ENCODE measurements at places on chromosomes 3 and 15.

DNA sequence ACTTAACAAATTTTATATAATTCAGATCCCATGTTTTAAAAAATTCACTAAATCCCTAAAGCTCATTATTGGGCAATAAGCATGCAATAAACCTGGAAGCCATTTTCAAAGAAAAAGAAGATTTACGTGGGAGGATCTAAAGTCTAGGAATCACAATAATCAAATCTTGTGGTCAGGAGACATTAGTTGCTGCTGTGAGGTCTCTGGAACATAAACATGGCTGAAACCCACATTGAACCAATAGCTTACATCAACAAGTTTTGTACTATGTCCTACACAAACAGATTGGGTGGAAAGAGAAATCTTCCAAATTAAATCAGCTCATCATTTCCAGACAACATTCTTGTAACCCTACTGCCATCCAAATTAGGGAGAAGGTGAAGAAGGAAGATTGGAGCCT, 121.9 kb upstream of the EPHA3 start:
- DNase-seq: no peak

- DNase-seq: no peak
These were observed 76.8 kb upstream of the LRIG1 start for GRCh38 chr3:66577426-66578203.

DNA sequence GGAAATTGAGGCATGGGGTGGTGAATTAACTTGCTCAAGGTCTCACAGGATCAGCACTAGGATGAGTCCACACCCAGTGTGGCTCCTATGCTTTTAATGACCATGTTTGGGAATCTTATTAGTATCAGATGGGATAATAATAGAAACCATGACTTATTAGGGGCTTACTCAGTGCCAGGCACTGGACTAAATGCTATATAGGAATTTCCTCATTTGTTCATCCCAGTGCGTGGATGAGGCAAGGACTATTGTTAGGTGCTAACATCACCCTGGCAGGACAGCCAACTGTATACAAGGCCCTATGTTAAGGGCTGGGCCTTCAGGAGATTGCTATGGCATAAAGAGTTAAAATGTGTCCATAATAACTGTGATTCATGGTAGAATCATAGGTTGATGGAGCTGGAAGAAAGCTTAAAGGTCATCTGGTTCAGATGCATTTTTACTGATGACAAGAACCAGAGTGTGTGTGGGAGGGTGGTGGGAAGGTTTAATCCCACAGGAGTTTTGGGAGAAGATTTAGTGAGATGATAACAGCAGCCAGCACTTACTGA, 4.7 kb upstream of the FEM1B start:
- no peak for DNase-seq

DNA sequence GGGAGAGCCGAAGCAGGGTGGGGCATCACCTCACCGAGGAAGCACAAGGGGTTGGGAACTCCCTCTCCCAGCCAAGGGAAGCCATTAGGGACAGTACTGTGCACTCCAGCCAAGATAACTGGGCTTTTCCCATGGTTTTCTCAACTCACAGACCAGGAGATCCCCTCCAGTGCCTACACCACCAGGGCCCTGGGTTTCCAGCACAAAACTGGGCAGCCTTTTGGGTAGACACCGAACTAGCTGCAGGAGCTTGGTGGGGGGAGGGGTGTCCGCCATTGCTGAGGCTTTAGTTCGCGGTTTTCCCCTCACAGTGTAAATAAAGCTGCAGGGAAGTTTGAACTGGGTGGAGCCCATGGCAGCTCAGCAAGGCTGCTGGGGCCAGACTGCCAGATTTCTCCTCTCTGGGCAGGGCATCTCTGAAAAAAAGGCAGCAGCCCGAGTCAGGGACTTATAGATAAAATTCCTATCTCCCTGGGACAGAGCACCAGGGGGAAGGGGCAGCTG, 129.6 kb upstream of the LMCD1 start:
- DNase-seq: no peak

- DNase-seq: no peak
These were observed 38.6 kb upstream of the CSPG4 start for GRCh38 chr15:75751116-75751875.

- no peak for DNase-seq
These were observed 20.2 kb upstream of the AHSG start for GRCh38 chr3:186592682-186593081.

GRCh38 chr3:67723863-67724262, 69.5 kb upstream of the SUCLG2 start:
- no peak for DNase-seq

GRCh38 chr3:105315815-105316214, 50.9 kb upstream of the ALCAM start:
- DNase-seq: no peak

GRCh38 chr3:196962930-196963630, 5.6 kb downstream of the PIGZ start:
- no peak for DNase-seq

DNA sequence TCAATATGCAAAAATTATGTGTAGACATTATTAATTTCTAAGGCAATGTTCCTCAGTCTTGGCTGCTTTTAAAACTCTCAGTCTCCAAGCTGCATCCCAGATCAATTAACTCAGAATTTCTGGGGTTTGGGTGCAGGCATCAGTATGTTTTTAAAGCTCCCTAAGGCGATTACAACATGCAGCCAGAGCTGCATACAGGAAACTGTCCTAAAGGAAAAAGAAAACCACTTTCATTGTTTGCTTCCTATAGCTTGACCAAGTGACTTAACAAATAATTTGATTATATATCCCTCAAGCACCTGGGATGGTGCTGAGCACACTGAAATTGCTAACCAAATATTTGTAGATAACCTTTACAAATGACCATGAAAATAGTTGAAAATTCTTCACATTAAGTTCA, 194.7 kb downstream of the DTWD1 start:
- no peak for DNase-seq

GRCh38 chr15:40506964-40507571, 36.3 kb downstream of the CHST14 start:
- peak; percentile 83 for DNase-seq

DNA sequence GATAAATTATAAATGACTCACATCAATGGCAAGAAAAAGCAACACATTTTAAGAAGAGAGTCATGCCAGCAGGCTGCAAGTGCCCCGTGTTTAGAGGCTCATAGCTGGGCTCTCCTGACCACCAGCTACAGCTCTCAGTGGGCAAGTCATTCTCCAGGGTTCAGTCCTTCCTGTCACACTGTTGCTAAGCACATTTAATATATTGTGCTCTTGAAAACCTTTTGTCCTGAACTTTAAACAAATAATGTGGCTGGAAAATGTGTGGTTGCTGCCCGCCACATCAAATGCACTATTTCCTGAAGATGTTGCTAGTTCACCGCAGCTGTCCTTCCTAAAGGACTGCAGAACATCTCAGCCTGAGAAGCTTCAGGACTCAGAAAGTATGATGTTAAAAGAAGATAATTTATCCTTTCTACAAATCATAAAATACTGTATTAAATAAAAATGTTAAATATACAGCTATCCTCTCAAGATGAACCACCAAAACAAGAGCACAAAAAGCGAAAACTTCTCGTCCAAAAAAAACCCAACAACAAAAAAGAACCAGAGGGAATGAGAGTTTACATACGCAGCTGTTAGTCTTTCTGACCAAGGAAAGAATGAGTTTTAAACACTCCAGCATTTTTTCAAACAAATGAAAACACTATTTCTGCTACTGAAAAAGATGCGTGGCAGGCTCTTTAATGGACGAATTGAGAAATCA, 951 bp downstream of the TARS3 start:
- DNase-seq: peak; percentile 59

DNA sequence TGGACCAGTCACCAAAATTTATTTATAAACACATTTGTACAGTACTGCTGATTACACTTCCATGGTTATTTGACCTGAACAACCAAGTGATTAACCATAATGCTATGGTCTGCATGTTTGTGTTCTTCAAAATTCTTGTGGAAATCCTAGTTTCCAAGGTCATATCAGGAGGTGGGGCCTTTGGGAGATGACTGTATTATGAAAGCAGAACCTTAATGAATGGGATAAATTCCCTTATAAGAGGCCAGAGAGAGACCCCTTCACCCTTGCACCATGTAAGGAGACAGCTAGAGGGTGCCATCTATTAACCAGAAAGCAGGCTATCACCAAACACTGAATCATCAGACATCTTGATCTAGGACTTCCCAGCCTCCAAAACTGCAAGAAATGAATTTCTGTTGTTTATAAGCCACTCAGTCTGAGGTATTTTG, 1.9 kb downstream of the SCAPER start:
- no peak for DNase-seq

DNA sequence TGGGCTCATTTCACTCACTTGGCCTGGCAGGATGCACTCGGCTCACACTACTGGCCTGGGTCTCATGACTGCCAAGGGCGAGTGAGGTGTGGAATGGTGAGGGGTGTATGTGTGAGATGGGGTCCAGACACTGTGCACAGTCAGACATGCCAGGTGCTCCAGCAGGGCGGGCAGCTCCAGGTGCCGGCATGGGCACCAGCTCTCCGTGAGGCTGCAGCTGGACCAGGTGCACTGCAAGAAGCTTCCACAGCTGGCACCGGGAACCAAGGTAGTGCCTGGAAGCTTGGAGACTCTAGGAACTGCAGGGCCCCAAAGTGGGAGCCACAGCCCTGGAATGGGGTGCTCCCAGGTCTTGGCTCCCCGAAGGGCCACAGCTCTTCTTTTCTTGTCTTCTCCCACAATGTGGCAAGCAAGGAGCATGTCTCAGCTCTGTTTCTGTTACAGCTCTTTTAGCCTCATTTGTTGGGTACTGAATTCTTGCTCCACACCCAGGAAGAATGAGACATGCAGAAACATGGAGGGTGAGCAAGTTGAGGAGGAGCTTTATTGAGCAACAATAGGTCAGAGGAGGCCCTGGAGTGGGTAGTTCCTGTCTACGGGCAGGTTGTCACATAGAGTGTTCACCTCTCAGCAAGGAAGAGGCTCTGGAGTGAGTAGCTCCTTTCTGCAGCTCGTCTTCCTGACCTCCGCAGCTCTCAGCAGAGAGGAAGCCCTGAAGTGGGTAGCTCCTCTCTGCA, 762.8 kb downstream of the CADM2 start:
- no peak for DNase-seq

GRCh38 chr3:6989608-6990291, 128.8 kb downstream of the GRM7 start:
- no peak for DNase-seq

DNA sequence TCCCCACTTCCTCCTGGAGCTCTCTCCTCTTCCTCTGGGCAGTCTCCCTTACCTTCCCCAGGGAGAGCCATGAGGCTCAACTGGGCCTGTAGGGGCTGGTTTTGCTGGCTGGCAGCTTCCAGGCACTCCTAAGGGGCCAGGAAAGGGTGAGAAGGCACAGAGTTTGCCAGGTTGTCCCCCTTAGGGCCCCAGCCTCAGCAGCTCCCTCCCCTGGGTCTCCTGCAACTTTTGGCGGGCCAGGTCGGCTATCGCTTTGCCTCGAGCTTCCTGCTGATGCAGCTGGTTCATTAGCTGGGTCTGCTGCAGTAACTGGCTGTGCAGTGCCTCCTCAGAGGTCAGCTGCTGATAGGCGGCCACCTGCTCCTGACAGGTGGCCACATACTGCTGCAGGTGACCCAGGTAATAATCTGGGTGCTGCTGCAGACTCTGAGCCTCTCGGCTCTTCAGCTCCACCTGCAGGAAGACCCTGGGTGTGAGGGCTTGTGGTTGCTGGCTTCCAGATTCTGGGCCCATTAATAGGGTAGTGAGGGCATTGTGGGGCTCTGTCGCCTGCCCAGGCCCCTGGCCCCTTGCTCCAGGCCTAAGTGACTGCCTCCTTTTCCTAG, 29.7 kb upstream of the OR4F6 start:
- DNase-seq: peak; percentile 46

DNA sequence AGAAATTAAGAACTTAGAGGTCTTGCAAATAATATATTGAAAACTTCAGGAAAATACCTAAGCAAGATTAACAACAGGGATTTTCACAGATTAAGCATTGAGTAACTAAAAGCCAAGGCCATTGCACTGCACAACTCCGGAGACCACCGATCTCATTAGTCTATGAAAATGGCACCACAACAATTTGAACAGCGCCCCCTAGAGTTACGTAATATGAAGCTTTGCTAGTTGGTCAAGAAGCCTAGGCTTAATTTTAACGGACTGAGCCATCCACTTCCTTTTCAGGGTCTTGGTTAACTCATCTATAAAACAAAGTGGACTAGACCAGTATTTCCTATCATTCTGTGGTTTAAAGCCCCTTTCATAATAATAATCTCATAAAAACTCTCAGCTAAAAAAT, 24.8 kb downstream of the TMEM212 start:
- no peak for DNase-seq

DNA sequence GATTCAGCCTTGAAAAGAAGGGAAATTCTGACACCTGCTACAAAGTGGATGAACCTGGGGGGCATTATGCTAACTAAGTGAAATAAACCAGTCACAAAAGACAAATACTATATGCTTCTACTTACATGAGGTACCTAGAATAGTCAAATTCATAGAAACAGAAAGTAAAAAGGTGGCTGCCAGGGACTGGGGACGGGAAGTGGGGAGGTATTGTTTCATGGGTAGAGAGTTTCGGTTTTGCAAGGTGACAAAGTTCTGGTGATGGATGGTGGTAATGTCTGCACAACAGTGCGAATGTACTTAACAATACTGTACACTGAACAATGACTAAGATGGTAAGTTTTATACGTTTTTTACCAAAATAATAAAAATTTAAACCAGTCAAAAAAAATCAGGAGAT, 4.8 kb downstream of the IDH2 start:
- DNase-seq: no peak

GRCh38 chr15:53625962-53626845, 133.3 kb downstream of the WDR72 start:
- DNase-seq: no peak

DNA sequence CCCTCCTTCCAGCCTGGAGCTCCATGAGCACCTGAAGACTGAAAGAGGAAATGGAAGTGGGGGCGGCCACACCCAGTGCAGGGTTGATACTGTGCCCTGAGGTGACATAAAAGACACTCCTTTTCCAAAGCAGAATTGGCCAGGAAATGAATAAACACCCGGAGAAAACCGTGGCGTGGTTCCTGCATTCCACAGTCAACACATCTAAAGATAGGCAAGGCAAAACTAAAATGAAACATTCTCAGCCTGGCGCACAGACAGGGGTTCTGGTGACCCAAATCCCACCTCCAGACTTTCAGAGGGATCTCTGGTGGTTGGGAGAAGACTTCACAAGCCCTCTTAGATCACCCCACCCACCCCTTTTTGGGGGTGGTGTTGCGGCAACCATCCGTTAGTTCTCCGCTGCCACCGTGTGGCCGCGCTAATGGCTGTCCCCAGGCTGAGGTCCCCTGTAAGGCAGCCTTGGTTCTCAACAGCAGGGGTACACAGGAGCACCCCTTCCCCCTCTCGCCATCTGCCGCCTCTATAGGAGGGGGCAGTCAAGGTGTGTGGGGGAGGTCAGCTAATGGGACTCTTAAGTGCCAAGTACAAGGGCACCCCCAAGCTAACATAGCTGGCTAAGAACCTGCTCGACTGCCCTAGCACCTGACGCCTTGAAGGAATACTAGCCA, 2.5 kb upstream of the MST1R start:
- peak; percentile 72 for DNase-seq

DNA sequence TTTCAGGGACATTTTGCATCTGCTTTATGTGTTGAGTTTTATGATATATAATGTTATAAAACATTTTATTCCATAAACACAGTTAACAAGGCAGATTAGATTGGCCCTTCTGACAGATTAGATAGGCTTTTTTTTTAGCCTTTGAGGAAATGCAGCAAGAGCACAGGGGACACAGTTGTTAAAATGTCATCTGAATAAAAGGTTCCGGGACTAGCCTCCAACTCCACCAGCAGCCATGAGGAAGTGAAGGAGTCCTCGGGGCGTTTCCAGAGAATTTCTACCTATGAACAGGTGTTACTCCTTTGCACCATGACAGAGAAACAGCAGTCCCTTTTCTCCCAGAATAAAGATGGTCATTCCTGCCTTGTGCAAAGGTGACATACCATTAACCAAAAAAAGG, 167.8 kb upstream of the KBTBD8 start:
- no peak for DNase-seq
